ENCODE measurements at places on chromosomes 12 and 14. TPM values are rescaled to one million over a fixed set of nuclear protein-coding genes. Genes with fewer than 3 reads are reported as not detected.

GRCh38 chr12:6450091-6450868 is 1.6 kb upstream of the TAPBPL start:
- DNase-seq = no peak

DNA sequence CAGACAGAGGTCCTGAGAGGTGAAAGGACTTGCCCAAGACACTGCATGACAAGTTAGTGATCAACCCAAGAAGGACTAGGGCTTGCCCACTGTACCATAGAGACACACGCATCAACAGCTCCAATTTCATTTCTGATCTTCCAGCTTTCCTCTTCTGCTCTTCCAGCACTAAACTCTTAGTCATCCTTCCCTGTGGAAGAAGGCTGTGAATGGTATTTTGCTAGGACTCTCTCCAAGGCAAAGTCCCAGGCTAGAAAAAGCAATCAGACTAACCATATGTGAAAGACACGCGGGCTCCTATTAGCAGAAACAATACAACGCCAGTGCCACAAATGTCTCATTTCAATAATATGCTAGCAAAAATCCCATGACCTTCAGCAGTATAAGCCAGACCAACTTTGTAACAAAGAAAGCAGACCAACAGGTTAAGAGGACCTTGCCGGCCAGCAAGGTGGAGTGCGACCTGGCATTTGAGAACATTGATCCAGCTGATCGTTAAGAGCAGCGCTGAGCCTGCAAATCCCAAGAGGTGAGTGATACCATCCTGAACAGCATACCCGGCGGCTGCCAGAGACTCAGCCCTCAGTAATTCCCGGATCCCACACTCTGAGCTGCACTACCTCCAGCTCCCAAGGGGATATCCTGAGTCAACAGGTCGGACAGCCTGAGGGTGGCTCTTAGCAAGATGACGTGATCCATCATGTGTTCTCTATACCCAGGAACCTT is 132.5 kb downstream of the FOXN3 start:
- no peak for DNase-seq

DNA sequence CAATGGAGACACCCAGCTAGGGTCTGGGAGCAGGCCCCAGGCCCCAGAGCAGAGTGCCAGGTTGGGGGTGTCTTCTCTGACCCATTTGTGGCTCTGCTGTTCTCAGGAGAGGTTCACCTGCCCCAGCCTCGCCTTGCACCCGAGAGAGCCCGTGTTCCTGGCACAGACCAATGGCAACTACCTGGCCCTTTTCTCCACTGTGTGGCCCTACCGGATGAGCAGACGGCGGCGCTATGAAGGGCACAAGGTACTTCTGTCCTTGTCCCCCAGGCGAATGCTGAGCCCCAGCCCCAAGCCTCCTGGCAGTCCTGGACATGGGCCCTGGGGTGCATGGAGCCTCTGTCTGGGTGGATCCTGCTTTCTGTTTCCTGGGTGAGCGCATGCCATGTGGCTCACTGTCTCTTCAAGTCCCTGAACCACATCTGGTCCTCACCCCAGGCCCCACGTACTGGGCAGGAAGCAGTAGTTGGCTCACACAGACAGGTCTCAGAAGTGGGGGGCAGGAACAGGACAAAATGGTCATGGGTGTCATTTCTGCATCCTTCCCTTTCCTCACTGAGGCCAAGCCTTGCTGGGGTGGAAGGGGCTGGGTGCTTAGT is 58.2 kb downstream of the BEGAIN start:
- no peak for DNase-seq

DNA sequence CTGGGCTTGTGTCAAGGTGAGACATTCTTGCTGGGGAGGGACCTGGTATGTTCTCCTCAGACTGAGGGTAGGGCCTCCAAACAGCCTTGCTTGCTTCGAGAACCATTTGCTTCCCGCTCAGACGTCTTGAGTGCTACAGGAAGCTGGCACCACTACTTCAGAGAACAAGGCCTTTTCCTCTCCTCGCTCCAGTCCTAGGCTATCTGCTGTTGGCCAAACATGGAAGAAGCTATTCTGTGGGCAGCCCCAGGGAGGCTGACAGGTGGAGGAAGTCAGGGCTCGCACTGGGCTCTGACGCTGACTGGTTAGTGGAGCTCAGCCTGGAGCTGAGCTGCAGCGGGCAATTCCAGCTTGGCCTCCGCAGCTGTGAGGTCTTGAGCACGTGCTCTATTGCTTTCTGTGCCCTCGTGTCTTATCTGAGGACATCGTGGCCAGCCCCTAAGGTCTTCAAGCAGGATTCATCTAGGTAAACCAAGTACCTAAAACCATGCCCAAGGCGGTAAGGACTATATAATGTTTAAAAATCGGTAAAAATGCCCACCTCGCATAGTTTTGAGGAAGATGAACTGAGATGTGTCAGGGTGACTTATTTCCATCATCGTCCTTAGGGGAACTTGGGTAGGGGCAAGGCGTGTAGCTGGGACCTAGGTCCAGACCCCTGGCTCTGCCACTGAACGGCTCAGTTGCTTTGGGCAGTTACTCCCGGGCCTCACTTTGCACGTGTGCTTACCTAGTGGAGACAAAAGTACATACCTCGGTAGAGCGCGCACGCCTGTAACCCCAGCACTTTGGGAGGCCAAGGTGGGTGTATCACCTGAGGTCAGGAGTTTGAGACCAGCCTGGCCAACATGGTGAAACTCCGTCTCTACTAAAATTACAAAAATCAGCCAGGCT is 4.3 kb downstream of the GAPDH start:
- peak; percentile 45 for DNase-seq

- DNase-seq = no peak
These were observed 27.8 kb upstream of the BHLHE41 start for GRCh38 chr12:26152507-26153102.

GRCh38 chr12:74537126-74537706 is 419 bp upstream of the ATXN7L3B start:
- DNase-seq = peak; percentile 60

- DNase-seq = peak; percentile 26
These were observed 30.9 kb downstream of the SLC35F4 start for GRCh38 chr14:57834961-57835360.

DNA sequence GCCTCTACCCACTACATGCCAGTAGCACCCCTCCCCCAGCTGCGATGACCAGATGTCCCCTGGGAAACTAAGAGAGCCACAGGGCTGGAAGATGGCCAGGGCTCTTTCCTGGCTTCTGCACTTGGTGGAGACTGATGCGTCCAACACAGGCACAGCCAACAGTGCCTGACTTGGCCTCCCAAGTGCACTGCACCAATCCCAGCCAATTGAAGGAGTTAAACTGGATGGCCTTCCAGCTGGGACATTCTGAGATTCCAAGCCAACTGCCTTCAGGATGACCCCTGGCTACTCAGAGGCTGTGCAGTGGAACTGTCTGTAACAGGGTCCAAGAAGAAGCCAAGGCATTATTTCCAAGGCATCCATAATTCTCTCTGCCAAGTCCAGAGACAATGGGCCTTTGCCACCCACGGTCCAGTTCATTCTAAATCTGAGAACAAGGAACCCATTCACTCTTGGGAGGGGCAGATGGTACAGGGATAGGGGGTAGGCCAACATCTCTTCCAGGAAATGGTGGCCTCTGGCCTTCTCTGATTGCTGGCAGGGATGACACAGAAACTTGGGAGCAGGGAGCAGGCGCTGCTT is 35.2 kb downstream of the PRIMA1 start:
- no peak for DNase-seq

GRCh38 chr12:47415054-47415453 is 290.8 kb downstream of the RPAP3 start:
- no peak for DNase-seq

GRCh38 chr12:115158816-115159215 is 474.8 kb upstream of the TBX3 start:
- no peak for DNase-seq

GRCh38 chr14:59044707-59045106 is 143.8 kb upstream of the DAAM1 start:
- no peak for DNase-seq

CLEC1A gene
- total RNA-seq = not detected

FSCB gene
- total RNA-seq = not detected

SLC25A47 gene
- not detected for total RNA-seq

RIN3 gene
- total RNA-seq = 19.3 TPM

TAS2R20 gene
- 1.1 TPM for total RNA-seq

All from MCF 10A (cell line).